Erythroblast (primary cell): ENCODE measurements at places on chromosomes 5 and 9.

GRCh38 chr5:87188391-87188790, 79.3 kb upstream of the RASA1 start:
- no peak for DNase-seq

DNA sequence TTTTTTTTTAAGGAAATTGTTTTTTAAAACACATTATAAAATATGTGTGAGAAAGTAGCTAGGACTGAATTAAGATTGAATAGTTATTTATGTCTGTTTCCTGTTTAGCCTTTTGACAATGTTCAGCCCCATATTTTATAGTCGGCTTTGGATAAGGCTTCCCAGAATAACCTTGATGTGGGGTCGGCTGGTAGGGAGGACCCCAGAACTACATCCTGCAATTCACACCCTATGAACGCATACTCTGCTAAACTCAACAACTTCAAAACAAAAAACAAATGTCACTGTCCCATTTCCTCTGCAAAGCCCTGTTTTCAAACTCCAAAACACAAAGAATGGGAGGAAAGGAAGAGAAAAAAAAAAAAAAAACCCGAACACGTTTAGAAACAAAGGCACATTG, 63.1 kb downstream of the ARL15 start:
- no peak for DNase-seq

- no peak for DNase-seq
Measured at GRCh38 chr5:88244686-88245085, 24.0 kb downstream of the TMEM161B start.

DNA sequence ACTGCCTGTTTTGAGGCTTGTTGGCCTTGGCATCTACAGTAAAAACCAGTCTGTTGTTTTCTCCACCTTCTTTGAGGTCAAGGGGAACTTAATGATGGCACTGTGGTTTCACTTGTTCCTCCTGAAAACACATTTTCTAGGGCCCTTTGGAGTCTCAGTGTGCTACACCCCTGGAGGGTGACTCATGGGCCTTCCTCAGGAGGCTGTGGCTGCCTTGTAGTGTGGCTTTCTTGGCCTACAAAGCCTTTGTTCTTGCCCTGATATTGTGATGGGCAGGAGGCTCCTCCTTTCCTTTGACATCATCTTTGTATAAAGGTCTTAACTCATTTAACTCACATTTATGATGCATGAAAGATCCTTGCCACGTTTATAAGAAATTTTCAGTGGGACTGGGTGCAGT, 56.3 kb upstream of the GPBP1 start:
- peak; percentile 10 for DNase-seq

DNA sequence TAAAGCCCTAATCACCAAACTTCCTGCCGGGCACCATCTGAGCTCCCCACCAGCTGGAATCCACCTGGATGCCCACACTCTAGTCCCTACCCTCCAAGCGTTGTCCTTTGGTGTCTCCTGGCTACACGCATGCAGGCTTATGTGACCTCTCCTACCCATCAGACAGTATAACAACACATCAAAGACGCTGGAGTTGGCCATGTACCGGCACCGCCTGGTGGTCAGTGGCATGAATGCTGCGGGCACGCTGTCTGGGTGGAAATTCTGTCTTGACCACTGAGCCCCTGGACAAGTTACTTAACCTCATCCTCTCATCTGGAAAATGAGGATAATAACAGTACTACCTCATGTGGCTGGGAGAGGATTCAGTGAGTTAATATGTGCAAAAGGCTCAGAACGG, 23.4 kb upstream of the CORO2A start:
- DNase-seq, result peak; percentile 19

DNA sequence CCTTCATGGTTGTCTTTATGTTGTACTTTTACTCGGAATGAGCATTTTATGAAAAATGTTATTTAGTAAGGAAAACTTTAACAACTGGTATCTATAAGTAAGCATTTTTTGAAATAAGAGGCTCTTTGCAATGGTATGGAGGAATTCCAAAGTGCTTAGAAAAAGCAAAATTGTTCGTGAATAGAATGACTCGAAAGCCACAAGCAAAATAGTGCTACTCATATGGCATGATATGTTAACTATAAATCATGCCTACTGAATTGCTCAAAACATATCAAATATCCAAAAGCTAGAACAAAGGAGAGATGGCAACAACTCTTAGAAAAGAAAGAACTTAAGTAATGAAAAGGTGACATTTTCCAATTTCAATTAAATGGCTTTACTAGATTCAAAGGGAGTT, 216.3 kb downstream of the KIAA0825 start:
- DNase-seq, result no peak

GRCh38 chr5:14868771-14869170, 2.8 kb downstream of the ANKH start:
- peak; percentile 33 for DNase-seq
